ENCODE measurements at places on chromosomes 11 and 22. TPM values are rescaled to one million over a fixed set of nuclear protein-coding genes. Genes with fewer than 3 reads are reported as not detected.

GRCh38 chr11:19576054-19576453, 136.6 kb upstream of the NAV2 start:
- no peak for DNase-seq

DNA sequence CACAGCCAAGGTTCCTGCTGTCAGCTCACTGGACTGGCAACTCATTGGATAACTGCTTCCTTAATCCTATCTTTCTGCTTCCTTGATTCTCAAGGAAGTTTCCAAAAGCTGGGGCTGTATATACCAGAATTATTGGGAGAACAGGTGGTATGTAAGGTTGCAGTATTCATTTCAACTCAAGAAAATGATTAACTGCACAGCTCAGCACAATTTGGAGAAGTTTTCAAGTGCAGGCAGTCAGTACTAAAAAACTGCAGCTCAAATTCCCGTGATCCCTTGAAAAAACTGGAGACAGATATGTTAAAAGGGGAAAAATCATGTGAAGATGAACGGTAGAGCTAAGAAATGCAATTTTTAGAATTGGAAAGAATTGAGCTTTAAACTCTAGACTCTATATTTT, 44.4 kb downstream of the GRM5 start:
- DNase-seq, result no peak

GRCh38 chr11:133715602-133716001, 129.7 kb downstream of the SPATA19 start:
- DNase-seq, result no peak

DNA sequence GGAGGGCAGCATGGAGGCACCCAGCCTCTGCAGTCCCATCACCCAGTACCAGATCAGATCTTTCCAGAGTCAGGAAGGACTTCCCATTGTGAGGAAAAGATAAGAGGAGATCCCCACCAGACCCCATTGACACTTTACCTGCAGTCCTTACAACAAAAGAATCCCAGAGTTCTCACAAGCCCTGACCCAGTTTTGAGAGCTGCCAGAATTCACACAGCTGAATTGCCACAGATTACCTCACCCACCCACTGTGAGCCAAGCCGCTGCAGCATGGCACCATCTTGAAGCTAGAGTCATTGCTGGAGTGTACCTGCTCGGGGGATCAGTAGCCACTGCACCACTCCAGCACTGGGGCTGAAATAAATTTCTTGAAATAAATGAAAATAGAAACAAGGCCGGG, 91.8 kb upstream of the UBASH3B start:
- DNase-seq, result no peak

GRCh38 chr11:2409126-2409525, 8.6 kb downstream of the TSSC4 start:
- DNase-seq, result no peak

GRCh38 chr11:47857485-47857884, 9.3 kb upstream of the NUP160 start:
- DNase-seq, result no peak

The KCNK4 gene
- not detected for total RNA-seq

The CNGA4 gene
- not detected for total RNA-seq

Measured in K562 (cell line).